Choroid plexus epithelial cell (primary cell): ENCODE measurements at places on chromosomes 11 and 22.

DNA sequence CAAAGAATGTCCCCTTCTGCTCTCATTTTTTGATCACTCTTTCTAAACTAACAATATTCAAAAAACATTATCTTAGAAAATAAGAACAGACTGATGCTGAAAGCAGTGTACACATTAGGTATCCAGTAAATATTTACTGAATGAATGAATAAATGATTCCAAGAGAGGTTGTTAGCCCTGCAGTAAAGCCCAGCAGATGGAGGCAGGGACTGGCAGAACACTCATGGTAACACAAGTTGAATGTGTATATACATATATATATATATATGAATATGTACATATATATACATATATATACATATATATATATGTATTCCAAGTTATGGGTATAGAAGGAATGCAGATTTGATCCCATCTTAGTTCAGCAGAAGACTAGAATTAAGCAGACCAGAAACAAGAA lies 546.3 kb downstream of the RAB38 start:
- no peak for DNase-seq

DNA sequence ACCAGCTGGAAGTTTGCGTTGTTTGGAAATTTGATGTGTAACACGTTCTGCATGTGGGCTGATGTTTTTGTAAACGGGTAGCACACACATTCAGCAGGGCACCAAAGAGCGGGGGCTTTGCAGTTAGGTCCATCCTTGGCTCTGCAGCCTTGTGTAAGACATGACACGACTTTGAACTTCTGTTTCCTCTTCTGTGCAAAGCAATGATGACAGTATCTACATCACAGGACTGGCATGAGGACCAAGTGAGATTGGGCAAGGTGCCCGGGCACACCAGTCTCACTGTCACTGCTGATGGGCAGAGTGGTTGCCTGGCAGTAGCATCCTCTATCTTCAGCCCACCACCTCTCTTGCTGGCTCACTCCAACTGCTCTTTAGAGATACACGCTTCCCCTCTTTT lies 3.3 kb downstream of the TCN2 start:
- DNase-seq, result no peak

DNA sequence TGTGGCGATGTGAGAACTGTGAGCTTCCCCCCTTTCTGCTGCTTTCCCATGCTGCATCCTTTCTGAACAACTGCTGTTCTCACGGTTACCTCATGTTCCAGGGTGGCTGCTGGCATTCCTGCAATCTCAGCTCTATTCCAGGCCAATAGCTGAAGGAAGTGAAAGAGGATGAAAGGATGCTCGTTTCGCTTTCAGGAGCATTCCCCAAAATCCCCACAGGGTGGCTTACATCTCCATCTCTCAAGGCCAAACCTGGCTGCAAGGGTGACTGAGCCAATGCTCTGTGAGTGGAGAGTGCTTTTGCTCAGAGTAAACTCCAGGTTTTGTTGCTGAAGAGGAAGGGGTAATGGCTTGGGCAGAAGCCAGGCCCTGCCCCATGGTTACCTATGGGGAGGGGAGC lies 848.2 kb downstream of the BRD1 start:
- DNase-seq, result no peak

DNA sequence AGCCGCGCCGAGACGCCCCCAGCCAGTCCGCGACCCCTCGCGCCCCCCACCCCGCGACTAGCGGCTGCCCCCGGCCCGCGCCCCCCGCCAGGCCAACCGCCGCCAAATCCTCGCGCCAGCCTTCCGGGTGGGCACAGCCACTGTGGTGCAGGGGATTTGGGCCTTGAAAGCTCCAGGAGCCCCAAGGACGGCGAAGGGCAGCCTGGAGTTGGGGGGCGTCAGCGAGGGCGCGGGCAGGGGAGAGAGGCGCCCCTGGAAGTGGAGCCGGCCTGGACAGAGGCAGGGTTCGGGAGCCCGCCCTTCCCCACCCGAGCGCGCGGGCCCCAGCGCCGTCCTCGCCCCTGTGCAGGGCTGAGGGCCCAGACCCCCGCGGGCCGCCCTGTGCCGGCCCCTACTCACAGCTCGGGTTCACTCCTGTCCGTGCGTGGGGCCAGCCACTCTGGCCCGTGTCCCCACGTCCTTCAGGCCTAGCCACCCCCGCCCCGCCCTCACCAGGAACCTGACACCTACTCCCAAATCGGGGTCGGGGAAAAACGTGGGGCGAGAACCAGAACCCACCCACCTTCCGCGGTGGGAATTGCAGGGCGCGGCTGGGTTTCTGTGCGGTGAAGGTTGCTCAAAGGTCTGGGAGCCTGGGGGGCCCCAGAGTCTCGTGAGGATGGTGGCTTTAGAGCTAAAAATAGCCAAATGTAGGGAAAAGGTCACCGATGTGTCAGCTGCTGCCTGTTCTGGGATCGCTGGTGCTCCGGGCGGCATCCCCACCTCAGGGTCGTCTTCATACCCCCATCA lies at the start of gene CPT1B:
TSS of gene CPT1B (minus strand) at position 441 of the 789 bp plus-strand sequence. CDS start 512 bp downstream, outside the sequence.
- peak; percentile 13 for DNase-seq

DNA sequence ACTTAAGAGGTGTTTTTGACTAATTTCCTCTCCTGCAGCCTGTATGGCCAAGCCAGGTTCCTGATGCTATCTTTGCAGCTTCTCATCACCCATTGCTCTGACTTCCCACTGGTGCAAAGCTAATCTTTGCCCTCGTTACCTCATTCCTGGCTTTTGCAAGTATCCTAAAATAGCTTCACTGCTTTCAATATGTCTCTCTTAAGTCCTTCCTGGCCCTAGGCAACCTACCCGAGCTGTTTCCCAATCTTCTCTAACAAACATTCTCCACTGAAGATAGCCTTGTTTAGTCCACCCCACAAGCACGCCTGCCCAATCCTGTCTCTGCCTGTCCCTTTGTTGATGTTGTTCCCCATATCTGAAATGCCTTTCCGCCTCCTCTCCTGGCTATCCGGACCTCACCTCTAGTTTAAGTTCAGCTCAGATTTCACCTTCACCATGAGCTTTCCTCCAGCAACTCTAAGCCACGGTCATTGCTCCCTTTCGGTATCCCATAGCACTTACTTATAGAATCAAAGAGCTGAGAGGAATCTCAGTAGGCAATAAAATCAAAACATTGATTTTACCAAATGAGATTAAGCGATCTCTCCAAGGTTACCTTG lies 30.1 kb upstream of the CECR2 start:
- peak; percentile 12 for DNase-seq

DNA sequence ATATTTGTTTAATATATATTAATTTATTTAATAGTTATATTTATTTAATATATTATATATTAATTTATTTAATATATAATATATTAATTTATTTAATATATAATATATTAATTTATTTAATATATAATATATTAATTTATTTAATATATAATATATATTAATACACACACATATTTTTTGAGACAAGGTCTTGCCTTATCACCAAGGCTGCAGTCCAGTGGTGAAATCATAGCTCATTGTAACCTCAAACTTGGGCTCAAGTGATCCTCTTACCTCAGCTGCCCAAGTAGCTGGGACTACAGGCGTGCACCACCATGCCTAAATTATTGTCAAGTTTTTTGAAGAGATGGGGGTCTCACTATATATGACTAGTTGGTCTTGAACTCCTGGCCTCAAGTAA lies 51.4 kb upstream of the DDI1 start:
- no peak for DNase-seq

GRCh38 chr11:61091373-61092279 lies 10.7 kb upstream of the CD5 start:
- DNase-seq, result peak; percentile 41
